ENCODE measurements at places on chromosomes 3 and 15. TPM values are rescaled to one million over a fixed set of nuclear protein-coding genes. Genes with fewer than 3 reads are reported as not detected.

RETNLB gene
- polyA plus RNA-seq, result not detected

GRCh38 chr3:32397941-32398340 is 6.3 kb downstream of the CMTM7 start:
- DNase-seq, result no peak

- DNase-seq, result no peak
Measured at GRCh38 chr15:72163719-72164118, 33.9 kb downstream of the GRAMD2A start.

GRCh38 chr15:96392380-96393208 is 62.1 kb downstream of the NR2F2 start:
- DNase-seq, result no peak

GRCh38 chr3:24316887-24317383 is 177.7 kb downstream of the THRB start:
- DNase-seq, result no peak

GRCh38 chr15:38622908-38623307 is 58.3 kb upstream of the RASGRP1 start:
- DNase-seq, result no peak

FOXB1 gene
- not detected for polyA plus RNA-seq

DNA sequence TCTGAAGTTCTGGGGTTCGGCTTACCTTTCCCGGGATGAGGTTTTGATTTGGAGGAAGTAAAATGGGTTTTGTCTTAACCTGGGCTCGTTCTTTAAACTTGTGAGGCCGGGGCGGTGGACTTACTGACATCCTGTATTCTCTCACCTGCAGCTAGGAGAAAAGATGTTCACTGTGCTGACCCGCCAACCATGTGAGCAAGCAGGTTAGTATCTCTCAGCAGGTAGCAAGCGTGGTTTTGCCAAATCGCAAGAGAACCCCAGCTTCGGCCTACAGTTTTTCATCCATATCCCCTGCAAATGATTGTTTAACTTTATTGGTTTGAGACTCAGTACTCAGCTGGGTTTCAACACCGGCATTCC is 891 bp downstream of the ENTPD3 start:
- no peak for DNase-seq

CPNE9 gene
- polyA plus RNA-seq, result not detected

SLC28A2 gene
- not detected for polyA plus RNA-seq

EPB42 gene
- not detected for polyA plus RNA-seq

GRCh38 chr3:62538691-62539356 is 165.5 kb upstream of the FEZF2 start:
- no peak for DNase-seq

HPS3 gene
- 31.0 TPM for polyA plus RNA-seq

SNX33 gene
- polyA plus RNA-seq, result 16.1 TPM

DNA sequence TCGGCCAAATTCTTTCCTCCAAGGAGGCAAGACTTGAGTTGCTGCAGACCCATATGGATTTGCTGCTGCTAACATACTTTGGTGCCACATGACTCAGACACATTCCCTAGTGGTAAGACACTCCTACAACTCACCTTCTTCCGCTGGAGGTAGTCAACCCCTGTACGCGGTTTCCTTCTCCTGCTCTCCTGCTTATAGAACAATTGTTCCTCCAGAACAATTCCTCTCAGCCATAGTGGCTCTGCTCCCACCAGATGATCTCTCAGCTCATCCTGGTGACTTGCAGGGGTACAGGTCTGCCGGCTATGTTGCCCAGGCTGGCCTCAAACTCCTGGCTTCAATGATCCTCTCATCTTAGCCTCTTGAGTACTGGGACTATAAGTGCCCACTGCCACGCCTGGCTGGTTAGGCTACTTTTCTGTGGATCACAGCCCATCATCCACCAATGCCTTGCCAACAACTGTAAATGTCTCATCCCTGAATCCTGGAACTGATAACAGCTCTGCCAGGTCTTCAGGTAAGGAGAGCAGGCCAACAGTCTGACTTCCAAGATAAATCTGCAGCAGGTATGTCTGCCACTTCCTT is 2.4 kb upstream of the CXCR6 start:
- DNase-seq, result no peak

CHRD gene
- polyA plus RNA-seq, result 0.46 TPM

GRCh38 chr3:57556459-57557084 is 498 bp downstream of the PDE12 start:
- no peak for DNase-seq

TM4SF18 gene
- not detected for polyA plus RNA-seq

DNA sequence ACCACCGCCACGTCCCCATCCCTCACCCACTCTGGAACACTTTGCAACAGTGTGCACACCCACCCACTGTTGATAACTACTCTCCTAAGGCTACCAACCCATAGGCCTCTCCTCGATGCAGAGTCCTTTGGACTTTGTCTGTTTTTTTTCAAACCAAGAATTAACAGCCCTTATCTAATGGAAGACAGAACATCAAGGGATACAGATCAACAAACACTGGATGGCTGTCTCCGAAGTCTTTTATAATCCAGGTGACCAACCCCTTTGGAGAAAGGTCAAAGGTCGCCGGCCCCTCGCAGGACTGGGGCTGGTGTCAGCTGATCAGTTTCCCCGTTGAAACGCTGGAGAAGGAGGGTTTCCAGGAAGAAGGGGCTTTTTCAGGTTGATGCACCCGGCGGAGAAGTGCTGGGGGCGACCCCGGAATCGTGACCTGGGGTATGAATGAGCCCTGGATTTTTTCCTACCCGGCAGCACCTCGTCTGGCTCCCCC is 532 bp downstream of the B4GALT4 start:
- DNase-seq, result no peak
